ENCODE measurements at places on chromosomes 4 and X. TPM values are rescaled to one million over a fixed set of nuclear protein-coding genes. Genes with fewer than 3 reads are reported as not detected.
A peak's percentile ranks its signal among the peaks of the same experiment; 100 is the strongest.

NLGN4X gene
- 11.5 TPM for total RNA-seq

PGAM4 gene
- not detected for total RNA-seq

OTUD4 gene
- total RNA-seq = 41.9 TPM

SHISA3 gene
- not detected for total RNA-seq

TNIP3 gene
- 0.14 TPM for total RNA-seq

DNA sequence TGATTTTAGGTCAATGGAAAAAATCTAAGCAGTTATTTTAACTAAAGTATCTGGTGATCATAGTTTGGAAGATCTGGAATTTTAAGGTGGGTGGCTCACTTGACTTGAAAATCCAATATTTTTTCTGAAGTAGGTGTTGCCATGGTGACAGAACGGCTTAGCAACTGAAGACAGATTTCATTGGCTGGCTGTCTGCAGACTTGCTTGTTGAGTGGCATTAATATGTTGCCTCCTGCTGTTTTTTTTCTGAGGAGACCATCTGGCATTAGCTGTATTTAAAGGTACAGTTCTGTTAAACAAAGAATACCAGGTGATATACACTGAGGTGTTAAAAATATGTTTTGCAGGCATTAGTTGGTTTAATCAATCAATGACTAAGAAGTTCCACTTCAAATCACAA, 19.8 kb downstream of the CPE start:
- DNase-seq = peak; percentile 68

- no peak for DNase-seq
Observed at GRCh38 chrX:73262991-73263390, 48.3 kb upstream of the NAP1L2 start.

GRCh38 chr4:78174891-78175290, 117.8 kb downstream of the FRAS1 start:
- no peak for DNase-seq

DNA sequence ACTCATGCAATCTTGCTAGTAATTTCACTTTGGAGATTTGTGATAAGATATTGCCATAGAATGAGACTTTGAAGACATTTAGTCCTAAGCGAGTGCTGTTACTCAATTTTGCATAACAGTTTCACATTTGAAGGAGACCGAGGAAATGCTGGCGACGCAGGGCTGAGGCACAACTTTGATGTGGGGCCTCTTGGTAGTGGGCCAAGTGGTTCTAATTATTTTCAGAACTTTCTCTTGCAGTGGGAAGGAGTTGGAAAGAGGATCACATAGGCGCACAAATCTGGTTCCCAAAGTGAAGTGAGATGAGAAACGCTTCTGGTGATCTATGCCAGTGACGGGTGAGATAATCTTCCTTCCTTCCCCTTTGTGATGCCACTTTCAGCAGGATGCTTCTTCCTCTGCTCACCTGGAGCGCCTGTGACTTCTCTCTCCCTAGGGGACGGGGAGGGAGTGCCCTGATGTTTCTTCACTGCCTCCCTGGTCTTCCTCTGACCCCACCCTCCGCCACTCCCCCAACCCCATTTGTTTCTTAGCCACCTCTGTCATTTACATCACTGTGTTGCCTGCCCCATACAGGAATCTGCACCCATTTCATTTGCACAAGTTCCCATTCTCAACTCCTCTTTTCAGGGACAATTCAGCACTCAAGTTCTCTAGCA, 138.9 kb upstream of the MID1 start:
- DNase-seq = no peak

- DNase-seq = peak; percentile 63
Observed at GRCh38 chr4:184439856-184440594, 34.3 kb downstream of the IRF2 start.

GRCh38 chr4:182258441-182259000, 15.3 kb downstream of the TENM3 start:
- DNase-seq = no peak

GRCh38 chr4:56742080-56742871, 61.2 kb upstream of the HOPX start:
- DNase-seq = peak; percentile 65

DNA sequence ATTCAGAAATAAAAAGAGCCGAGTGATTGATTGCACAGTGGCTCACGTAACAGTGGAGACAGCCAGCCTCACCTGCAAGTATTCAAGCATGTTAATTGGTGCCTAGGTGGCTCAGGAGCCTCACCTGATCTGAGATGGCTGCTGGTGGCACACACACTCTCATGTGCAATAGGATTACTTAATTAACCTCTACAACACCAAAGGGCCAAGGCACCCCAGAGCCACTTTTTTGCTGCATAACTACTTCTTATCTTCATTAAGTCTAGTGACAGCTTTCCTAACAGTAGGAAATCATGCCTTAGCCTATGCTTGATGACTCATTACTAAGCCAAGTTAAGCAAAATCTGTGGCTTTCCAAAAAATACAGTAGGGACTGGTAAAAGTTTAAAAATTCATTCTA, 117.3 kb upstream of the NOCT start:
- DNase-seq = peak; percentile 71

- no peak for DNase-seq
Observed at GRCh38 chr4:10506077-10506476, 48.9 kb upstream of the ZNF518B start.

DNA sequence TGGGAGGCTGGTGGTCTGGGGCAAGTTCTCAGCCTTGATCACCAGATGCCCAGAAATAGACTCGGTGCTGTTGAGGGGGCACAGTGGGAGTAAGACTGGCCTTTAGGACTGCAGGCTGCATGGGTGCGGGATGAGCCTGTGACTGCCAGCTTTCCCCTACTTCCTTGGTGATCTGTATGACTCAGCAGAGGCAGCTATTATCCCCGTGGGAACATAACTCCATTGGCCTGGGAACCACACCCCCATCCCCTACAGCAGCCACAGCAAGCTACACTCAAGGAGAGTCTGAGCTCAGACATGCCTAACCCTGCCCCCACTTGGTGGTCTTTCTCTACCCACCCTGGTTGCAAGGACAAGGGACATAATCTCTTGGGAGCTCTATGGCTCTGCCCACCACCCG, 20.6 kb downstream of the CLIC2 start:
- no peak for DNase-seq

- DNase-seq = no peak
Observed at GRCh38 chr4:156195914-156196313, 242.2 kb upstream of the CTSO start.

DNA sequence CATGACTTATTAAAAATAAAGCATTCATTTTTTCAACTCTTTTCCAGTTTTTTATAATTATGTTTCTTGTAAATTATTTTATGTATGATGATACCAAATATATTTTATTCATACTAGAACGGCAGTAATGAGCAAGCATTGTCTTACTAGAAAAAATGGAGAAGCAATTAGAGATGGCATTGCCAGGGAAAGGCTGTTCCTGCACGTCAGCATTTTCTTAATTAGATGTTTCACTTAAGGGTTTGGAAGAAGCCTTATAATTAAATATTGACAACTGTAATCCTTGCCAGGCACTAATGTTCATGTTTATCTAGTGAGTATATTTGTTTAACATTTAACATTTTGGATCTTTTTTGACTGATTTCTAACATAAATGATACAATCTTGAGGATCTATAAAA, 16.6 kb downstream of the FAM149A start:
- DNase-seq = no peak

DNA sequence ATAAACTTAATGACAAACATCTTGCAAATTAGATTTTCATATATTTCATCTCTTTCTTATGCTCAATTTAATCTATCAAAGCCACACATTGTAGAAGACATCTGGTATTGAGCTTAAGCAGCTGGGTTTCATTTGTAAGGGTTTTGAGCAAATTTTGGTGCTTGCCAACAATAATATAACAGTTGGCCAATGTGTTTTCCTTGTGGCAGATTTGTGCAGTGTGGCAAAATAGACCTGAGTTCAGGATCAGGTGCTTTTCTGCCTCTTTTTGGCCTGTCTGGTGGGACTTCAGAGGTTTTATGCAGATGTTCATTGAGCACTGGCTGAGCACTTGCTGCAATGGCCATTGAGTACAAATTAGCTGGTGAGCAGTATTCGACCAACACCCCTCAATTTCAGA, 301.9 kb downstream of the BMPR1B start:
- peak; percentile 52 for DNase-seq

DNA sequence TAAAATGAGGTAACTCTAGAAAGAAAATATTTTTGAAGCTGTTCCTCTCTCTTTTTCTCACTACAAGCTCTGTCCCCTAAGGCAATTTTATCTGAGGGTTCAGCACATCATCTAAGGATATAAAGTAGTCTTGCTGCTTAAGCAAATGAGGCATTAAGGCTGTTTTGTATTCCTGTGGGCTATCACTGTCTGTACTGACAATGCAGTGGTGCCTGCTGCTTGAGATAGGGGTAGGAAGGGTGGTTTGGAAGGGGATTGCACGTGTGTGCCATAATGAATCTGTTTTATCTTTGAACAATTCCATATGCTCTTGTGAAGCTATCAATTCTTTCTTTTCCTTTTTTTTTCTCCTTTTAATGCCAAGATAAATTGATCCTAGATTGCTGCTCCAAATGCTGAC, 128.0 kb upstream of the ATOH1 start:
- no peak for DNase-seq

GRCh38 chr4:3654036-3654807, 112.0 kb upstream of the ADRA2C start:
- DNase-seq = no peak

DNA sequence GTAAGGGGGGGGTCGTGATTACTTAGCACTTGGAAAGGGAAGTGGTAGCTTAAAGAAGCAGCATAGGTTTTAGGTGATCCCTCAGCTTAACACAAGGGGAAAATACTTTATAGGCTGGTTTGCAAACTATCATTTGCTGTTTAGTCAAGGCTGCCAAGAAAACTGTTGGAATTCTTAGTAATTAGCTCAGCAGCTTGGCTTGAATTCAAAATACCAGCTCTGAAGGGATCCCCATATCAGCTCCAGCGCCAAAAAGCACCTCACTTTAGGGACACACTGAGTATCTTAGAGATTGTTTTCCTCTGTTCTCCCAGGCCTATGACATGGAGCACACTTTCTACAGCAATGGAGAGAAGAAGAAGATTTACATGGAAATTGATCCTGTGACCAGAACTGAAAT, 8.8 kb downstream of the TNMD start:
- no peak for DNase-seq

DNA sequence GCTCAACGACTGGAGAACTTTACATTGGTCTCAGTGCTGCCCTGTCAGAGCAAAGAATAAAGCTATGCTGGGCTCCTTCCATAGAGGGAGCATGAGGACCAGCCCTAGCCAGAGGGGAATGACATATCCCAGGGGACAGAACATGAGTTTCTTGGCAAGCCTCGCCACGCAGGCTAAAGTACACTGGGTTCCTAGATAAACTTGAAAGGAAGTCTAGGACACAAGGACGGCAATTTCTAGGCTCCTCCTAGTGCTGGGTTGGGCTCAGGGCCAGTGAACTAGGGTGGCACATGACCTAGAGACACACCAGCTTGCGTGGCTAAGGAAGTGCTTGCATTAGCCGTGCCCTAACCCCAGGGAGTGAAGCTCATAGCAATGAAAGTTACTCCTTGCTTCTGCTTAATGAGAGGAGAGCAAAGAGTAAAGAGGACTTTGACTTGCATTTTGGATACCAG, 141.0 kb downstream of the MAB21L2 start:
- no peak for DNase-seq

- DNase-seq = no peak
Observed at GRCh38 chr4:15976456-15977447, 13.8 kb upstream of the FGFBP2 start.

GRCh38 chrX:41881166-41881565, 42.2 kb downstream of the CASK start:
- DNase-seq = no peak

- no peak for DNase-seq
Observed at GRCh38 chr4:89334311-89334710, 26.7 kb upstream of the GPRIN3 start.

DNA sequence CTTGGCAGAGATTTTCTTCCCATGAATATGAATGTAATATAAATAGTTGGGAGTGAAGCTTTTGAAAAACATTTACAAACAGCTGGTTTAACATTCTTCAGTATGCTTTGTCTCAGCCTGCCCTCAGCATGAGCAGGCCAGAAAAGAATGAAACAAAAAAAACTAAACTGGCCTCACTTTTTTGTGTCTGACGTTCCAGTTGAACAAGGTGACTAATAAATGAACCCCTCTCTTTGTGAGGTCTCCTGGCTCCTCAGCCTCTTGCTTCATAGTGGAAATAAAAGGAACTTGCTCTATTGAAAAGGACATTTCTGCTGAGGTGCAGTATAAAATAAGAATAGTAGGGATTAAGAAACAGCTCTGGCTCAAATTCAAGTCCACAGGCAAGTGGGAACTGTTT, 9.4 kb downstream of the CHST7 start:
- DNase-seq = peak; percentile 91

GRCh38 chrX:19627081-19627480, 111.8 kb upstream of the MAP3K15 start:
- DNase-seq = no peak
